ENCODE measurements at places on chromosomes 12 and 14. TPM values are rescaled to one million over a fixed set of nuclear protein-coding genes. Genes with fewer than 3 reads are reported as not detected.

- no peak for DNase-seq
Observed at GRCh38 chr12:22283508-22283907, 51.0 kb downstream of the ST8SIA1 start.

Gene SPX
- 15.5 TPM for polyA plus RNA-seq

Gene TMEM253
- 1.5 TPM for polyA plus RNA-seq

Gene CMA1
- 0.53 TPM for polyA plus RNA-seq

DNA sequence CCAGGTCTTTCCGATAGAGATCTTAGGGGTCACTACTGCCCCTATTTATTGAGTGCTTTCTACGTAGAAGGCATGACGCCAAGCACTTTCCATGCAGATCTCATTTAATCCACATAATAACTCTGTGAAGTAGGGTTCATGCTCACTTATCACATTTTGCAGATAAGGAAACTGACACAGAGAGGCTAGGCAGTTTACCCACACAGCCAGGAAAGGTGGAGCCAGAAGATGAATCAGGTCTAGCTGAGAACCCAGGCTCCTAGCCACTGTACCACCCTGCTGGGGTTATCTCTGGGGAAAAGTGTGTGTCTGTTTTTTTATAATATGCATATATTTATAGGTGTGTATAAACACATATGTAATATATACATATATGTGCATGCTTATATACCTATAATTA lies 83.6 kb downstream of the KSR2 start:
- no peak for DNase-seq

GRCh38 chr14:95485222-95485819 lies 31.1 kb downstream of the SYNE3 start:
- DNase-seq, result no peak

DNA sequence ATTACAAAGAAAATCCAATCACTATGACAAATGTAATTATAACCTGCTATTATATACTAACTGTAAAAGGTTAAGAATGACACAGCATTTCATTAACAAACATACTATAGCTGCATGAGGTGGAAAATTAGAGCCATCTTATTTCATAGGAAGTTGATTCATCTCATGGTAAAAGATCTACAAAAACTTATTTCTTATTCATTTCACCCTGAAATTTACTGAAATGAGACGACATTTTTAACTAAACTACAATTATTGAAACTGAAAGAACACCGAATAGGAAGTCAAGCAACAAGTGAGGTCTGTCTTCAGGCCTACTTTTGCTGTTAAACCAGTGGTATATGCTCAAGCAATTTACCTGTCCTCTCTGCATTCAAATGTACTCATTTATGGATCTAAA lies 87.2 kb downstream of the CEP83 start:
- DNase-seq, result no peak

Data from renal cortex interstitium (tissue), 15 donors.